ENCODE measurements at places on chromosomes 13 and 19.

- DNase-seq: no peak
Observed at GRCh38 chr19:33280351-33280921, 21.9 kb downstream of the CEBPA start.

GRCh38 chr13:20400774-20401173 is 124.9 kb downstream of the CRYL1 start:
- no peak for DNase-seq

DNA sequence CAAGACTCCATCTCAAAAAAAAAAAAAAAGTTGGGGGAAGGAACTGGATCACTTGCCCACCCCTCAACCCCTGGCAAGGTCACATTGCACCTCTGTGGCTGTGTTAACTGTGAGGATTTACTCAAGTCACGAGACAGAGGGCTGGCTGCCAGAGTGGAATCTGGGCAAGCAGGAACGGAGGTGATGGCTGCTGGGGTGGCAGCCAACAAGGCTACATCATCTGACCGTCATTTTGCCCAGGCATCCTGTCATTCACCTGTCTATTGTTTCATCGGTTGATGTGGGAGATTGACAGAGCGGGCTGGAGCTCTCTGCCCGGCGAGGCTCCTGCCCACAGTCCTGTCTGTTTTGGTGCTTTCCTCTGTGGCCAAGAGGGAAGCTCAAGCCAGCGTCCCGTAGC is 75.7 kb downstream of the DPF1 start:
- DNase-seq: no peak

- no peak for DNase-seq
Observed at GRCh38 chr19:2795827-2796658, 10.7 kb downstream of the THOP1 start.

DNA sequence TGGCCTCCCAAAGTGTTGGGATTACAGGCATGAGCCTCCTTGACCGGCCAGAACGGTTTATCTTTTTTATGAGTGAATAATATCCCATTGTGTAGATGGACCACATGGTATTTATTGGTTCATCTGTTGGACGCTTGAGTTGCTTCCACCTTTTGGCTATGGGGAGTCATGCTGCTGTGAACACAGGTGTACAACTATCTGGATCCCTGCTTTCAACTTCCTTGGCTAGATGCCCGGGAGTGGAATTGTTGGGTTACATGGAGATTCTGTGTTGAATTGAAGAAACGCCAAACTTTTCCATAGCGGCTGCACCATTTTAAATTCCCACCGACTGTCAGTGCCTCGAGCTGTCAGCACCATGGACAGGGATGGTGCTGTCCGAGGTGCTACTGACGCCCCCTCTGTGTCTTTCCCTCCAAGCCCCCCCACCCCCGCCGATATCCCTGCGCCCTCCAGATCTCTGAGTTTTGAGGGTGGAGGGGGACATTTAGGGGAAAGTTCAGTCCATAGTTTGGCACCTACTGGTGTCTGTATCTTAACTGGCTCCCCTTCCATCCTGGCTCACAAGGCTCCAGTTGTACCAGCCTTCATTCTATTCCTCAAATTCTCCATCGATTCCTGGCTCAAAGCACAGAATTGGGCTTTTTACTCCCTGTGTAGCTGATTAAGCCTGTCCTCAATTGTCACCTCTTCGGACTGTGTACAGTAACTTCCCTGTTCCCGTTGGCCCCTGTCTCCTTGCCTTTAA is 27.3 kb downstream of the PNPLA6 start:
- DNase-seq: no peak

Measured in keratinocyte (primary cell).